Retinal pigment epithelial cell (primary cell): ENCODE measurements at places on chromosomes 4 and X.

GRCh38 chrX:44352758-44353157, 9.3 kb upstream of the EFHC2 start:
- no peak for DNase-seq

GRCh38 chr4:38674258-38675144, 10.5 kb downstream of the KLF3 start:
- no peak for DNase-seq

GRCh38 chr4:6567218-6567617, 7.8 kb upstream of the MAN2B2 start:
- DNase-seq: no peak

GRCh38 chr4:151167561-151167960, 68.1 kb downstream of the RPS3A start:
- DNase-seq: no peak

GRCh38 chrX:138845786-138846185, 134.3 kb upstream of the FGF13 start:
- DNase-seq: no peak

DNA sequence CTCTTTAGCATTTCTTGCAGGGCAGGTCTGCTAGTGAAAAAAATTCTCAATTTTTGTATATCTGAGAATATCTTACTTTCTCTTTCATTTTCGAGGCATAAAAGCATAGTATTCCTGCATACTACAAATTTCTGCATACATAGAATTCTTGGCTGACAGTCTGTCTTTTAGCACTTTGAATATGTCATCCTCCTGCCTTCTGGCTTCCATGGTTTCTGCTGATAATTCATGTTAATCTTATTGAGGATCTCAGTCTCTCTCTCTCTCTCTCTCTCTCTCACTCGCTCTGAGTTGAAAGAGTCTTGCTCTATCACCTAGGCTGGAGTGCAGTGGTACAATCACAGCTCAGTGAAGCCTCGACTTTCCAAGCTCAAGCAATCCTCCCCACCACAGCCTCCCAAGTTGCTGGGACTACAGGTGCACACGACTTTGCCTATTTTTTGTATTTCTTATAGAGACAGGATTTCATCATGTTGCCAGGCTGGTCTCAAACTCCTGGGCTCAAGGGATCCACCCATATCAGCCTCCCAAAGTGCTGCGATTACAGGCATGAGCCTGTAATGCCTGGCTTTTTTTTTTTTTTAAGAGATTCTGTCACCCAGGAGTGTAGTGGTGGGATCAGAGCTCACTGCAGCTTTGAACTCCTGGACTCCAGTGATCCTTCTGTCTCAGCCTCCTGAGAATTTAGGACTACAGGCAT, 161.3 kb downstream of the FNIP2 start:
- no peak for DNase-seq

DNA sequence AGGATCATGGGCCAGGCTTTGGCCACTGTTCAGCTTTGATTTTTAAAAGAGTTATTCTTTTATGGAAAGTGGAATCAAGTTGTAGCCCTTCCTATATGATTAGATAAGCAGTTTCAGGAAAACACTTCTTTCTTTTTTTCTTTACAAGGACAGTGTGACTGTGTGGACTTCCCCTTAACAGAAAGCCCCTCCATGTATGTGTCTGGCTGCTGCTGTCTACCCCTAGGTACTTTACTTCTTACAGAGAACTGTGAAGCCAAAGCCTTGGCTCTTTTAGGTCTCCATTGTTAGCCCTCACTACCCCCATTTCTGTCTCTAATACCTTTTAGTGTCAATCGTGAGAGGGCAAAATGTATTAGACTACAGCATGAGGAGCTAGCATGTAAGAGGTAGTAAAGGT, 19.1 kb downstream of the VSIG1 start:
- no peak for DNase-seq

DNA sequence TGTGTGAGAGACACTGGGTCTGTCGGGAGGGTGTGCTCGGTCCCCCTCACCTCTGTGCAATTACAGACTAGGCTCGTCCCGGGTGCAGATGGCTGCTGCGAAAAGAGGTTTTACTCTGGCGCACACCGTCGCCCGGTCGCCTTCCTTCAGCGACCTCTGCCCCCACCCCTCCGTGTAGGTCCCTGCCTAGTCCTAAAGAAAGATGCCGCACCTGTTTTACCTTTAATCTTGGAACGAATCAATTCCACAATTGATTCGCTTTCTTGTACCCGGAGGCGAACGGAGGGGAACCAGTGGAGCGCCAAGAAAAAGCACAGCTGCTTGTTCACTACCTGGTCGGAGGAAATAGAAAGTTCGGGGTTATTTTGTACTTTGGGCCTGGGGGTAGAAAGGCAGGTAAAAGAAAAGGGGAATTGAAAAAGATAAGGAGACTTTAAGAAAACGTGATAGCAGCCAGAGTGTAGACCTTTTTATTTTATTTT, 1.2 kb downstream of the NPNT start:
- no peak for DNase-seq

GRCh38 chr4:41656572-41657520, 91.7 kb downstream of the PHOX2B start:
- DNase-seq: no peak

GRCh38 chr4:10973686-10974085, 289.1 kb upstream of the CLNK start:
- DNase-seq: no peak

DNA sequence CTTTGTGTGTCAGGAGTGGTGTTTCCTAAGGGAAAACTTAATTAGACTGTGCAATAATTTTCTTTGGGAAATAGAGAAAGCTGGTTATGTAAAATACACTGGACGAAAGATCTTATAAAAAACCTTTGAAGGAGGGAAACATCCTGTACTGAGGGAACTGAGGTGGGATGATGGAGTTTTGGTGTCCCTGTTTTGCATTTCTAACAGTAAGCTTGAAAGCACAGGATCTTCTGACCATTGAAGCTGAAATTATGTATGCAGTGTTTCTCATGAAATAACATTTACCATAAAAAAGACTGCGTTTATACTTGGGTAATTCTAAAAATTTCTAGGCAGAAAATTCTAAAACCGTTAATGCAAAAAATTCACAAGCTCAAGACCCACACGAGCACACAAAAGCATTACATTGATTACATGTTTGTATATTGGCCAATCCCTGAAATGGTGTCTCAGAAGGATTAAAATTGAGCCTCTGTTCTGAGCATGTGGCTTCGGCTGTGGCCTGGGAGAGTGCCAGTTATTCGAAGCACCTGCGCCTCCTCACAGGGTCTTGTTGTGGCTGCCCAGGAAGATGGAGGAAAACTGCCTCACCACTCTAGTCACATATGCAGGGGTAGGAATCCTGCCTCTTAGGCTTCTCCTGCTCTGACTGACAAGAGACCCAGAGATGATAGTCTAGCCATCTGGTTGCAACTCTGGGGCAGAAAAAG, 49.5 kb downstream of the JADE3 start:
- DNase-seq: no peak

- DNase-seq: no peak
Observed at GRCh38 chrX:25872786-25873185, 265.4 kb upstream of the MAGEB18 start.

DNA sequence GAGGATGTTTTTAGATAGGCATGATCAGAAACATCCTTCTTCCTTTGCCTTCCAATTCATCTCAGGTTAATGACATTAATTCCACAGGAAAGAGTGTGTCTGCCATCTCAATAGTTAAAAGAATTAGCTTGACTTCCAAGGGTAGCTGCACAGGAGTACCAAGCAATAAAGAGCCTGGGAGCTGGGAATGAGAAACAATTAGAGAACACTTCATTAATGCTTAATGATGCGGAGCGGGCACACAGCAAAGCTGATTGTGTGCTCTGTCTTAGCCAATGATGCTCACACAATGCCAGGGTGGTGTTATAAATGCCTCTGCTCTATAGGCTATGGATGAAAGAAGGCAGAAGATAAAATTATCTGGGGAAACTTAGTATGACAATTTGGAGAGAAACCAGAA, 1052.5 kb upstream of the LCORL start:
- no peak for DNase-seq

GRCh38 chr4:128267745-128268144, 19.9 kb downstream of the PGRMC2 start:
- DNase-seq: no peak

GRCh38 chr4:35516102-35516501, 728.2 kb downstream of the ARAP2 start:
- DNase-seq: no peak

DNA sequence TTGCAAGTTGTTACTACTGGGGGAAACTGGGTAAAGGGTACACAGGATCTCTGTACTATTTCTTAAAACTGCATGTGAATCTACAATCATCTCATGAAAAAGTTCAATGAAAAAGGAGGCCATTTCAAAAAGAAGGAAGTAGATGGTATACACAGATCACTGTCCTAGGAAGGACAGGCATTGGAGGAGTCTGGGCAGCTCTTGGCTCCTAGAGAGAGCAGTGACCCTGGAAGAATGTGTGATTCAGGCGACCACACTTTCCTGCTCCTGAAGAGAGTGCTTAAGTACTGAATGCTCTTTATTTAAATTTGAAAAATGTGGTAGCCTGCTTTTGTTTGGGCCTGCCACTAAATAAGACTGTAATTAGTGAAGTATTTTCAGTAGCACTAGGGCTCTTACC, 318.1 kb upstream of the CASK start:
- DNase-seq: no peak

GRCh38 chrX:112798736-112799135, 41.9 kb downstream of the AMOT start:
- DNase-seq: no peak

GRCh38 chrX:2965965-2966364, 36.8 kb upstream of the ARSD start:
- DNase-seq: no peak

GRCh38 chrX:139120760-139121159, 409.2 kb upstream of the FGF13 start:
- no peak for DNase-seq
